ENCODE measurements at places on chromosomes 5 and 9.

DNA sequence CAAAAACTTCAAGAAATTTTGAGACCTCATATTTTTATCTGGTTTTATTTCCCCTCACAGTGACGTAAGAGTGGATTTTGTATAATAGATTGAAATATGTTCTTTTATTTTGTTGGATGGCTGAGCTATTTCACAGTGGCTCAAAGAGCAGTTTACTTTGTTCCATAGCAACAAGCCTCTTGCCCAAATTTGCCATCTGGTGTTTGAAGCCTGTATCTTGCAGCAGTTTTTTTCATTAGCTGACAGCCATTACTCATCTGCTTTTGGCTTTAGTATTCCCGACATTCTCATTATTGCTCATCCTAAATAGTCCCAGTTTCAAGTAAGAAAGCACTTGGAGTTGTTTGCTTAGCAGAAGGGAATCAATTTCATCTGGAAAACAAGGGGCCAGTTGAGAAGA is 36.3 kb downstream of the GDA start:
- DNase-seq, result no peak

GRCh38 chr5:162160401-162160800 is 92.8 kb downstream of the GABRG2 start:
- no peak for DNase-seq

DNA sequence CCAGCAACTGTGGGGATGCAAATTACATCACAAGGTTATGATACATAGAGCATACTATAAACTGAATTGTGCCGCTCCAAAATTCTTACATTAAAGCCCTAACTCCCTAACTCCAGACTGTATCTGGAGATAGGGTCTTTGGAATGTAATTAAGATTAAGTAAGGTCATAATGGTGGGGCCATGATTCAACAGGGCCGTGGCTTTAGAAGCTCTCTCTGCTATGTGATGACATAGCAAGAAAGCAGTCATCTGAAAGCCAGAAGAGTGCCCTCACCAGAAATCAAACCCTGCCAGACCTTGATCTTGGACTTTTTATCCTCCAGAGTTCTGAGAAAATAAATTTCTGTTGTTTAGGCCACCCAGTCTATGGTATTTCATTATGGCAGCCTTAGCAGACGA is 123.9 kb downstream of the FBXL17 start:
- DNase-seq, result no peak

GRCh38 chr5:155983954-155984353 is 343.0 kb upstream of the SGCD start:
- DNase-seq, result no peak

- DNase-seq, result no peak
Measured at GRCh38 chr5:160565376-160565775, 143.7 kb downstream of the PTTG1 start.

DNA sequence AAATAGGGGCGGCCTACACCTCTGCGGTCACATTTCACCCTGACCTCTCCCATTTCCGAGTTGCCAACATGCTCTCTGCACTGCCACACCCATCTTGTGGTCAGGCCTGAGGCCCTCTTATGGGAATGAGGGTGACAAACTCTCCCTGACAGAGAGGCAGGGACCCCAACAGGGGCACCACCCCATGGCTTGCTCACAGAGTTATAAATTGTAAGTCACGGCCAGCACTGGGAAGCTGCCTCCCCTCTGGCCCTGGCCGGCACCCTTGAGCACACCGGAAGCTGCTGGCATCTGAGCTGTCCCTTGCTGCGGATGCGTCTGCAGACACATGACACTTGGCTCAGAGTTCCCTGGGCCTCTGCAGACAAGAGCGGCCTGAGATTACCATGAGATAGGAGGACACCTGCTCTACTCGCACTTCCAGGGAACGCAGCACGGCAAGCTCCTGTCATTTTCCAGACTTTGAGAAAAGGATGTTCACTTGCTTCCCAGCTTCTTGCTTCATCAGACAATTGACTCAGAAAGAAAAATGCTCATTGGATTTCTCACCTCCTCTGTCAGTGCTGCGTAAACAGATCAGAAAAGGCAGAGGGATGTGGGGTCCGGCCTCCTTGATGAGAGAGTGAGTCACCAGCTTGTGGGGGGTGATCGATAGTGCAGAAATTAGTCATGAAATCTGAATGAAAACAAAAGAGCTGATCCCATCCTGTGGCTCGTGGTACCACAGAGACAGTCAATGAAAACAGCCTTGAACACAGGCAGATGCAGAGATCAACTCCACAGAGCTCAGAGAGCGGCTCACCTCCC is 269.8 kb downstream of the SYK start:
- DNase-seq, result no peak

- no peak for DNase-seq
Measured at GRCh38 chr9:85202596-85202995, 533.1 kb downstream of the NTRK2 start.

- DNase-seq, result no peak
Measured at GRCh38 chr9:103014242-103014641, 19.1 kb downstream of the CYLC2 start.

- no peak for DNase-seq
Measured at GRCh38 chr9:96185518-96186156, 116.3 kb downstream of the HSD17B3 start.

DNA sequence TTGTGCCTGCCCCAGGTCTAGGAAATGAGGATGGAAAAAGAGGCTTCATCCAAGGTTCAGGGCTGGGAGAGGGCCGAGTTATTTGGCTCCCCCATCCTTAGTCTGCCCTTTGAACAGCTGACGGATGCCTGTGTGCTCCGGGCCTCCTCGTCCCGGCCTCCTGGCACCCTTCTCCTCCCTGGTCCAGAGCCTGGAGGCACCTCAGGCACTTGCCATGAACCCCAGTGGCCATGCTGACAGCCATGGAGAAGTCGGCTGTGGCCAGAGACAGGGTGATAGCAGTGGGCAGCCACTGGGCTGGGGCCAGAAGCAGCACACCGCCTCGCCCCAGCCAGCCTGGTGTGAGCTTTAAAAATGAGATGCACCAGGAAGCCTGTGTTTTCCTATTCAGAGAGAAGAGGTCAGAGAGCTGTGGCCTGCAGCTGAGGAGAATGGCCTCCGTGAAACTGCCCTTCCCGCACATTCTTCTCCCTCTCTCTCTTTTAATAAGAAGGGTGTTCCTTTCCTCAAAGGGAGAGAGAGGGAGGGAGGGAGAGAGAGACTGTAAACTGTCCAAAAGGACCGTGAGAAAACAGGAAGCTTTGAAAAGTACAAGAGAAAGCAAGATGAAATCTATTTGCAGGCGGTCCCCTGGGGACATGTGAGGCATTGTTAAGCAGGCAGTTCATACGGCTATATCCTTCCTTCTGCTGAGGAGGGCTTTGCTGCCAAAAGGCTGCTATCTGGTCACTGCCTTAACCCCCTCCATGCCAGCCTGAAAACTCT is 55.3 kb downstream of the ZNF366 start:
- peak; percentile 70 for DNase-seq

DNA sequence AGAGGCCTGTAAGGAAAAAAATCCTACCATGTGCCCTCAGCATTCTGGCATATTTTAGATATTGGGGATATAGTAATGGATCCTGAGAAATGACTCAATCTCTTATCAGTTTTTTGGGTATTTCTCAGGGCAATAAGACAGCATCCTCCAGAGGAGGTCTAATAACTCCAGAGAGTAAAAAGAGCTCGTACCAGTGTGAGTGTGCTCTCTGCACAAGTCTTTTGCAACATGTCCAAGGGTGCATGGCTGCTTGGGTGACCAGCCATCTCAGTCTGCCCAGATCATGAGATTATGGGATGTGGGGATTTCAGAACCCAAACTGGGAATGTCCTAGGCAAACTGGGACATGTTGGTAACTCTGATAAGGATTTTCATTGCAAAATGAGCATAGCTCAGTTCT is 15.3 kb downstream of the ASPN start:
- no peak for DNase-seq

- DNase-seq, result no peak
Measured at GRCh38 chr5:41871852-41872251, 1.6 kb upstream of the OXCT1 start.
